ENCODE measurements at places on chromosomes 4 and X.

- no peak for DNase-seq
Observed at GRCh38 chr4:120857312-120857711, 65.2 kb downstream of the PRDM5 start.

DNA sequence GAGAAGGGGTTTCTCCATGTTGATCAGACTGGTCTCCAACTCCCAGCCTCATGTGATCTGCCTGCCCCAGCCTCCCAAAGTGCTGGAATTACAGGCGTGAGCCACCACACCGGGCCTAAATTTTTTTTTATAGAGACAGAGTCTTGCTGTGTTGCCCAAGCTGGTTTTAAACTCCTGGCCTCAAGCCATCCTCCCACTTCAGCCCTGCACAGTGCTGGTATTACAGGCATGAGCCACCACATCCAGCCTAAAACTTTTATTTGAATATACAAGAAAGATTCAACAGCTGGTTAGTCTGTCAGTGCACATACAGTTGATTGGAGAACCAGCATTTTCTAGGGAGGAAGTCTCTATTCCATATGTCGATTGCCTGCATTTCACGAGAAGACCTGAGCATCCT, 91.2 kb downstream of the LRP2BP start:
- no peak for DNase-seq

DNA sequence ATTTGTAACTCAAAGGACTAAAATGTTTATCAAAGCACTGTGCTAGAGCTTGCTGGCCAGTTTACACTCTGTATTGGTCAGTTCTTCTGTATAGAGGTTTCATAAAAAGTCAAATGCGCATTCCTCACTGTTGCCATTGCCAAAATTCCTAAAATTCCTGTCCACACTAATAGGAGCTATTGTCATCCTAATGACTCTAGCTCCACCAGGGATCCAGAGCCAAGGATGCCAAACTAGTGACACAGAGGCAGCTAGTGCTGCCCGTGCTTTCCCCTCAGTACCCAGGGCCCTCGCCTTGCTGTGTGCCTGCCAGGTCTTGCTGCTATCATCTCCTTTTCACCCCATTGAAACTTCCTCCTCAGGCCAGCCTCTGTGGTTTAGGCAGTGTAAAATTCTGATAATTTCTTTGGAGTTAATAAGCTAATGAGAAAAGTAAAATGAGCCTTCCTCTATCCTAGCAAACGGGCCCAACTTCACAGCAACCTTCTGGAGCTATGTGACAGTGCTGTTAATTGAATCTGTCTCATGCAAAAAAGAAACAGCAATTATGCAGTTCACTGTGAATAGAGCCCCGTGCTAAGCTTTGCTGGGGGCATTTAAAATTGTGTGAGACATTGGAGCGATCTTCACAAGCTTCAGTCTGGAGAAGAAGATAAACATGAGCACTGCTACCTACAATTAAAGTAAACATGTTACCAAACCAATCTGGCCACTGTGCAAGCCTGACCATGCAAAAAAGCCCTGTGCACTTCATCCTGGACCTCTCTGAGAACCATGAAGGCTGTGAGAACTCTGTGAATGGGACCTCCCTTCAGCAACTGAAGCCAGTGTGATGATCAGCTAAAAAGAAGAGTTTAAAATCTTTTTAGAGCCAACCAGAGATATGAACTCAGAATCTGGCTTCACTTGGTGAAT, 43.1 kb upstream of the FGF2 start:
- DNase-seq = no peak

DNA sequence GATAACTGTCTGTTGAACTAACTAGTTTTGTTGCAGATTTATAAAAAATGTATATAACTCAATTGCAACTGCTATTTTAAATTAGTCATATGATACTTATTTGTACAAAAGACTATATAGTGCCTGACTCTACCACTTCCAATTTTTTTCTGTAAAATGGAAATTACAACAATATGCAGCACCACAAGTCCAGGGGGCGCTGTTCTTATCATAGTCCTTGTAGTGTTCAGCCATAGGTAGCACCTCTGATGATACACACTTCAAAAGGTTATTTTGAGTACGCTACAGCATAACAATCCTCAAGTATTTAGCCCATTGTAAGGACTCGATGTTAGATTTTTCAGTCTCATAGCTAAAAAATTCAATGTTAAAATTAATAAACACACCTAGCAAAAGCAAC, 174.9 kb downstream of the CORIN start:
- no peak for DNase-seq

DNA sequence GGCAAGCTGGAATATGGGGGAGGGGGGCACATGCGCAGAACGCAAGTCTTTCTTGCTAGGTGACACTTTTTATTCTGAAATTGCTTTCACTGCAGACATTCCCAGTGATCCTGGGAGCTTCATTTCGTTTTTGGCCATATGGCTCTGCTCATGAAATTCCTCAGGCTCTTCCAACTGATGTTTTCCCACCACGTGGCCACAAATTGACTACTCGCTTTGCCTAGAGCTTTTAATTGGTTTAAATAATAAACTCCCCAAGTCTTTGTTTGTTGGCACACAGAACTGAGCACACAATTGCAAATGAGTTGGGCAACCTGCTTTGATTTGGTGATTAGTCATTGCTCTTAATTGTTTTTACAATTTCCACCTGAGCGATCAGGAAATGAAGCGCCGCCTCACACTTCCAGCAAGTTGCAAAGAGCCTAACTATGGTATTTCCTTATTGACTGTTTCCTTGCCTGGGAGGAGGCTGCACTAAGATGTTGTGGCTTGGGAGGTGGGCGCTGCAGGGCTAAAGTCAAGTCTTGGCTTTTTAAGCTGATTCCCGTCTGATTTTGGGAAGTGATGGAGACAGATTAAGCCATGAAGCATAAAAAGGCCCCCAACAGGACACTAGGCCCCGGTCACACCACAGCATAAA, 282.5 kb downstream of the ZIC3 start:
- no peak for DNase-seq

DNA sequence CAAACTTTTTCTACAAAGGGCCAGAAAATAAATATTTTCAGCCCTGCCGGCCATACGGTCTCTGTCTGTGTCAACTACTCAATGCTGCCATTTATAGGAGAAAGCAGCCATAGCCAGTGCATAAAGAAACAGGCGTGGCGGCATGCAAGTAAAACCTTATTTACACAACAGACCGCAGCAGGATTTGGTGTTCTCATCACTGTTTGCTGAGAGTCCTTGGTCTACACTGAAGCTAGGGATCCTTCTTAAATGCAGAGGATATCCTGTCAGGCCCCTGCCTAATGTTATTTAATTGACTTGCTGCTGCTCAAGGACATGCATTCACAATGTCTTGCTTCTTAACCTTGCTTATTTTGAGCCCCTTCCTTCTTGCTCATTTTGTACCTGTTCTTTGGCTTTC, 54.7 kb downstream of the CPE start:
- DNase-seq = no peak

DNA sequence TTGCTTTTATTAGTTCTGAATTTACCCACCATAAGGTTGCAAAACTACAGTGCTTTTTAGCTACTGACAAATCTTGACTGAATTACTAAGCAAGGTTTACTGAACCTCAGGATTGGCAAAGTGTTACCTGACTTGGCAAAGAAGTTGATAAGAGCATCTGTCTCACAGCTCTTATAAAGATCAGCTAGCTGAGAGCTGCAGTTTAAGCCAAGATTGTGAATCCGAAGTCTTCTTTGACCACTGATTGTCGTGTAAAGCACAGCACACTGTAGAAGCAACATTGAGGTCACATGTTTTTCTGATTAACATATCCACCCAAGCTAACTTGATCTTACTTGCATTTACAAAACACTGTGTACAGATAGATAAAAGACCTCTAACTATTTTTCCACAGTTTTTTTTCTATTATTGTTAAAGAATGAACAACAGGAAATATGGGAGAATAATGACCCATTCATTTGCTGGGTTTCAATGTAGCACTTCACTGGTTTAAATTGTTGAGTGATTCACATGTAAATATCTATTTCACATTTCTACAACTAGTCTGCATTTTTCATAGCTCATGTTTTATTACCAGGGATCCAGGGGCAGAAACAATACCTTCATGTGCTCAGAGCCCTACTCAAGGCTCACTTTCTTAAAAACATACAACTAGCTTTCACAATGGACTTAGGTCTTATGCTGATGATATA, 54.0 kb downstream of the METTL14 start:
- no peak for DNase-seq

GRCh38 chr4:1870328-1870577, 940 bp upstream of the NSD2 start:
- peak; percentile 73 for DNase-seq

DNA sequence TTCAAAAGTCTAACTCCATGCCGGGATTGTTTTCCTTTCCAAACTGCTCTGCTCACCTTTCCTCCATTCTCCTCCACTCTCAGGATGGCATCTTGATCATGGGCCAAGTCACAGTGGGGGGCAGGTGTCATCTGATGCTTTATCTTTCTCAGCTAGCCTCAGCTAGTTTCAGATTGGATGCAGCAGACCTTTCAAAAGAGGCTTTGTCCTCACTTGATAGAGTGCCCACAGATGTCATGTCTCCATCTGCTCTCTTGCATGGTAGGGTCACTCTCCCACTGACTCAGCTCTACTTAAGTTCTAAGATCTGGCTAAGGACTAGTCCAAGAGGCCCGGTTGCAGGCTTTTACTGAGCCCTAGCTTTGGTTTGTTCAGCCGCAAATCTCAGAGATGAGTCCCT, 341.8 kb upstream of the GALNT7 start:
- DNase-seq = no peak

DNA sequence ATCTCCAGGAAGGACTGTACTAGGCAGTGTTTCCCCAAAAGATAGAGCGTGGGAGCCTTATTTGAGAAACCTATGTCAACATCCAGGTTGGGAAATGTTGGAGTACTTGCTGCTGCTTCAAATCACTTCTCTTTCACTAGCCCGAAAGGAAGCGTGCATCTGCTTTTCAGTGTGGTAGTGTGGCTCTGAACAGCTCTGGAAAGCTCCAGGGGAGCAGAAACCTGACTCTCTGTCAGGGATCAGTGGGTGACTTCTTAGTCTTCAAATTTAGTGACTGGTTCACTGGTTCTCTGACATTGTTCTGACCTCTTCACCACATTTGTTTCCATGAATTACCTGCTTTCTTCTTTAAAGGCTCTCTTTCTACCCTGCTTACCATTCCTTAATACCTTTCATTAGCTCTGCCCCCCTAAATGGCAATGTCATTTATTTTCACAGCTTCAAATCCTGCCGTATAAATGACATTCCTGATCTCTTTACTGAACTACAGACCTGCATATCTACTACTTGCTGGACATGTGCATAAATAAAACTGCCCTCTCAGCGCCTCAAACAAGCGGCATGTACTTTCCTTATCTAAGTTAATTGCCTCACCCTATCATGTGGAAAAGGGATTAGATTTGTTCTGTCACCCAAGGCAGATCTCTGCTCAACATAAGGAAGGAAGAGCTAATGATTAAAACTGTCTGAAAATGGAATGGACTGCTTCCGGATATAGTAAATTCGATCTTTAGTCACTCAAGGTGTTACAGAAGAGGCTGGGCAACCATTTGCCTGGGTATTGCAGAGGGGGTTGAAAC, 37.0 kb downstream of the DLG3 start:
- DNase-seq = no peak

- no peak for DNase-seq
Observed at GRCh38 chrX:35785075-35785474, 13.1 kb upstream of the MAGEB16 start.

- DNase-seq = peak; percentile 57
Observed at GRCh38 chrX:153723351-153724251, 586 bp downstream of the BCAP31 start.

GRCh38 chr4:82380831-82381230, 7.0 kb upstream of the HNRNPD start:
- DNase-seq = no peak

DNA sequence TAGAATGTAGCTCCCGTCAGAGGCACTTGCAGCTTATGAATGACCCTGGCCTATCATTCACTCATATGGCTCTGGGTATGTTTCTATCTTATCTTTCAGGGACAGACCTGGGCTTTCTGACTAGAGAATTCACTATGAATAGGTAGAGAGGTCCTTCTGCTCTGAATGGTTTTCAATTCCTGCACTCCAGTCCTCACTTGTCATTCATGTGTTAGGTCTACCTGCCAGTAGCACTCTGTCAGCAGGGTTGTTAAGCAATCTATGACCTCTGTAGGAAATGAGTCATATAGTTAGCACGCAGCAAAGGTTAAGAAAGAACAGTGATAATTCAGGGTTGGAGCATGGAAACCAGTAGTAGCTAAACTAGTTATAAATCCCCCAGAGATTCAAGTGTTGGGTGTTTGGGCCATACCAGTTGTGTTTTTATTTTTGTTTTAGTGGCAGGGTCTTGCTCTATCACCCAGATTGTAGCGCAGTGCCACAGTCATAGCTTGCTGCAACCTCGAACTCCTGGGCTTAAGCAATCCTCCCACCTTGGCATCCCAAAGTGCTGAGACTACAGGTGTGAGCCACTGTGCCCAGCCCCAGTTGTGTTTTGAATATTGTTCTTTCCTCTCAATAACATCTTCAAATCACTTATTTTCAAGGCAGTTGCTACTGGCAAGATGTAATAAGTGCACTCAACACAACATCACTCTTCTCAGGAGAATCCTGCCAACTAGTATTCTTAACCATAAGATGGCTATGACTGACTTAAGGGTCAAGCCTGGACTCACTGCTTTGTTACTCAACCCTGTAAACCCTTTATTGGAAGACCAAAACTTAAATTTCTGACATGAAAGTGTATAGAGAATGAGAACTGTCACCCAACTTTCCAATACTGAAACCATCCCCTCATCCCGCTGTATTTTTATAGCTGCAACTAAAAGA, 25.1 kb downstream of the ARL13A start:
- no peak for DNase-seq

DNA sequence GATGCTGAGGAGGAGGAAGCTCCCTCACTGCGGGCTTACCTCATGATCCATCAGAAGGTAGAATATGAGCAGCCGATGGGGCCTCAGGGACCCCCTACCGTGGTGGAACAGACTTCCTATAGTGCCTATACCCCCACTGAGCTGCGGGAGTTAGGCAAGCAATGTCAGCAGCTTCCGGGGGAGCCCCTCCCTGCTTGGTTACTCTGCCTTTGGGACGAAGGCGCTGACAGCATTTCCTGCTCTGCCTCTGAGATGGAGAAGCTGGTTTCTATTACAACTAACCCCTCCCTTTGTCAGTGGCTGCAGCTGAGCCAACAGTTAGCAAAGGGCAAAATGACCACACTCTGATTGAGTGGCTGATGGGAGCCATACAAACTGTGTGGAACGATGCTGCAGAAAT, 430.7 kb downstream of the IDS start:
- DNase-seq = no peak

GRCh38 chr4:52366191-52366590, 292.9 kb downstream of the USP46 start:
- DNase-seq = no peak

DNA sequence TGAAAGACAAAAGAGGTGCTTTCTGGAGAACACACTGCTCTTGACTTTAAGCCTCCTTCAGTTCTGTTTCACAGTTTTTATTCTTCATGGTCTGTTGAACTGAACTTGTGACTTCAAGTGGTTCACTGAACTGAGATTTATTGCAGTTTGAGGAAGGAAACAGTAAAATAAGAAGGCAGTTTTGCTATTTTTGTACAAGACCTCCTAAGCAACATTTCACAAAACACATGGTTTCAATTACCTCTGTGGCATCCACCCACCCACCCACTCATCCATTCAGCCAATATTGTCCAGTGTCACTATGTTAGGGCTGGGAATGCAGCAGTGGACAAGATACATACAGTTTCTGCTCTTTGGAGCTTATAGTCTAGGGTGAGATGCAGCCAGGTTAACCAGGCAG, 131.3 kb downstream of the IL1RAPL2 start:
- no peak for DNase-seq

GRCh38 chrX:38985375-38985774, 184.1 kb downstream of the MID1IP1 start:
- no peak for DNase-seq

GRCh38 chr4:125505621-125506020, 190.9 kb downstream of the FAT4 start:
- no peak for DNase-seq

Data from stimulated activated CD4-positive, alpha-beta T cell treated with anti-CD3 and anti-CD28 coated beads, Interleukin-12 subunit alpha, Interleukin-12 subunit beta, amount 100 ng/mL, for 48 hours (primary cell).